ENCODE measurements at places on chromosomes 4 and X.

DNA sequence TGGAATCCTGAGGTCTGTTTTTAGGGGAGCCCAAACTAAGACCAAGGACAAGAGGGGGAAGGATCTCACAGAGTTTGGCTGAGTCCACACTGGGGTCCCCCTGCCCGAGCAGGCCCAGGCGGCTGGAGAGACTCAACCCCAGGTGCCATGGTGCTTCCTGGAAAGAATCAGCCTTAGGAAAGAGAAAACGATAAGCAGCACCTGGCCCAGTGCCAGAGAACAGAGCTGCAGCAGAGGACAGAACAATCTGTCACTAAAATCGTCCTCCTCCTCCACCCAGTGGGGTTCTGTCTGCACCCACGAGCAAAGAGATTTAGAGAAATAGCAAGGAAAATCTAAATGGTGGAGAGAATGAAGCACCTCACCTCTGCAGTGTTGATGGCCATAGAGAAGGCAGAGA lies 470.5 kb downstream of the BCOR start:
- DNase-seq, result no peak

- DNase-seq, result no peak
Observed at GRCh38 chr4:127782025-127782274, 172 bp upstream of the HSPA4L start.

DNA sequence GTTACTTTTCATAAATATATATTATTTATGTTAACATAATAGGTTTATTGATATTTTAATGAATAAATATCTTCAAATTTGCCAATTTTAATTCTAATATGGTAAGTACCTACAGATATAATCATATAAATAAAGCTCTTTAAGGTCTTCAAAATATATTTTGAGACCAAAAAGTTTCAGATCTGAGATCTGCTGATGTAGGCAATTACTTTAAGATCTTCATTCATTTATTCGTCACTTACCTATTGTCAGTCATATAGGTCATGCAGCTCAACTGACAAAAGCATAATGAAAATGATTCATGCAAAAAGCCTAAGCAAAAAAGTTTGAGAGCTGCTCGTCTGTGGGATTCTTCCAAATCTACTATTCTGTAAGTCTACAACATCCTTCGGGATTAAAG lies 64.8 kb downstream of the AFAP1 start:
- no peak for DNase-seq

GRCh38 chr4:163878336-163879121 lies 384.0 kb downstream of the TMA16 start:
- no peak for DNase-seq

DNA sequence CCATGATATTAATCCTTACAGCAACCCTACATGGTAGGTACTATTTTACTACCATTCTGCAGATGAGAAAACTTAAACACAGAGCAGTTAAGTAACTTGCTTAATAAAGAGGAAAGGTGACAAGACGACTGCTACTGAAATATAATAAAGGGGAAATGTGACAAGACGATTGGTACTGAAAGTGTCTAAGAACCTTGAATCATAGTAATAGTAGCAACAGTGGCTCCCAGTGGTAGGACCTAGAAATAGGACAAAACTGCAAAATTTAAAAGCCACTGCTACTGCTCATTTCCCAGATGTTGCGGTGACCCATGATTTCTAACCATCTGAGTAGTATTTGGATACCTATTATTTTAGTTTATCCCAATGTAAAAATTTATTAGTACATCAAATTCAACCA lies 89.5 kb downstream of the TASL start:
- no peak for DNase-seq

DNA sequence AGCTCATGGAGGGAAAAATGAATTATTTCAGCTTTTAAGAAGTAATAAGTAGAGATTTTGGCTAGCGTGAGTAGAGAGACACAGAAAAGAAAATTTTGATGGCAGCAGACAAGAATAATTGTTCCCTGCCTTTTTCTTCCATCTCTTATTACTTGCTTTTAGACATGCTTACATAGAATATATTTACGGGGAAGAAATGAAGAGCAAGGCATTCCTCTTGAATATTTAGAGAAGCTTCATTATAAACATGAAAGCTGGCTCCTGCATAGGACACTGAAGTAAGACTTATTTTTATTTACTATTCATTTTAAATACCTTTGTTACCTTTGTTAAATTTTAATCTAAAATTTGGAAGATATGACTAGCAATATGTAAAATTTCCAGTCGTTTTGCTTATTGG lies 32.2 kb downstream of the DCK start:
- DNase-seq, result no peak

GRCh38 chr4:86927843-86928395 lies 6.9 kb upstream of the AFF1 start:
- DNase-seq, result no peak

DNA sequence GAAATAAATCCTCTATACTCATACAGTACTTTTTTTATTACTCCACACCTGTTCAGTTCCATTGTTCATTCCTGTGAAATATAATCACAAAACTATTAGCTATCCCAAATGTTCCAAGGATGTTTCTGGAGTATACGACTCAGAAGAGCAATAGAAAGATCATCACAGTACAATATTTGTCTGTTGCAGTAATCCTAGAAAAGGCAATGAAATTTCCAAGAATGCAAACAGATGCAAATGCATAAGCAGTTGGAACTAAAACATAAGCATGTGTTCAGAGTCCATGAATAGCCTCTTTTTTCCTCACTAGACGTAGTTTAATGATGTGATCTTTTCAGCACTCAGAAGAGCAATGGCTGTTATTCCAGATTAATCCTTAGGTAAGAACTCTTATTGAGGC lies 55.2 kb downstream of the RTL3 start:
- DNase-seq, result no peak

- no peak for DNase-seq
Observed at GRCh38 chr4:150495550-150495949, 86.4 kb upstream of the MAB21L2 start.

DNA sequence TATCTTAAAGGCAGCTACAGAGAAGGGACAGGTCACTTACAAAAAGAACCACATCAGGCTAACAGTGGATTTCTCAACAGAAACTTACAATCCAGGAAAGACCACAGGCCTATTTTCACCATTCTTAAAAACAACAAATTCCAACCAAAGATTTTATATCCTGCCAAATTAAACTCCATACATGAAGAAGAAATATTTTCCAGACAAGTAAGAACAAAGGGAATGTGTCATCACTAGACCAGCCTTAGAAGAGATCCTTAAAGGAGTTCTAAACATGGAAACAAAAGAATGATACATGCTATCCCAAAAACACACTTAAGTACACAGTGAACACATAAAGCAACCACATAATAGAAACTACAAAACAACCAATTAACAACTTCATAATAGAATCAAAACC lies 105.6 kb downstream of the ANXA10 start:
- DNase-seq, result no peak

DNA sequence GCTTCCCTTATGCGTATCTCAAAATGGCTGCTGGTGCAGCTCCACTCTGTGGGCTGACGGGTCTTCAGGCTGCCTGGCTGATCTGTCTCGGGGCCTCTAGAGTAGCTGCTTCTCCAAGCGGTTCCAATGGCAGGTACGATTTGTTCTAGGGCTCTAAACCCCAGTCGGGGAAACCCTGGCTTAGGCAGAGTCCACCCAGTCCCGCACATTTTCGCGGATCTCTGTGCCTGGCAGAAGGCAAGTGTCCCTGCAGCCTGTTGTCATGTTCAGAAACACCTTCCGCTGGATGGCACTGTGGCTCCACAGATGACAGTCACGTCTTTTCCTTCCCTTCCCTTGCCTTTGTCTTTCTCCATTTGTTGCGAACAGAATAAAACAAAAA lies 54.4 kb downstream of the NBDY start:
- DNase-seq, result no peak

GRCh38 chr4:107035819-107036583 lies at the start of gene DKK2:
Gene DKK2, minus strand, starts transcription at chr4:107036313. Its CDS starts 722 bp downstream, at chr4:107035591.
- DNase-seq, result no peak

DNA sequence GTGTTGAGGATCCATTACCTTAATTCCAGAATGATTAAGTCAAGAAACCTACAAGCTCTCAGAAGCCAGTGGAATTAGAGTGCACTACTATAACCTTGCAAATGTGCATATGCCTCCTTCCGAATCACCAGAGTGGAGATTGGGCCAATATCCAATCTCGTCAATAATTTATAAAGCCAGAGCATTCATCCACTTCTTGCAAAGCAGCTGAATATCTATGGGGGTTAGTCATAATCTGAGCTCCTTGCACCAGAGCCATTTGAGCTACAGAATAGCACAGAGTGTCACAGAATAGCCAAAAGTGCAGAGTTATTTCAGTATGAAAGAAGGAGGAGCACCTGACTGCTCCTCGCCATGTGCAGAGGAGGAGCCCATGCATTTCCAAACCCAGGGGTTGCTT lies 69.2 kb upstream of the MTM1 start:
- no peak for DNase-seq

- DNase-seq, result no peak
Observed at GRCh38 chr4:22192084-22192511, 243.5 kb upstream of the KCNIP4 start.

DNA sequence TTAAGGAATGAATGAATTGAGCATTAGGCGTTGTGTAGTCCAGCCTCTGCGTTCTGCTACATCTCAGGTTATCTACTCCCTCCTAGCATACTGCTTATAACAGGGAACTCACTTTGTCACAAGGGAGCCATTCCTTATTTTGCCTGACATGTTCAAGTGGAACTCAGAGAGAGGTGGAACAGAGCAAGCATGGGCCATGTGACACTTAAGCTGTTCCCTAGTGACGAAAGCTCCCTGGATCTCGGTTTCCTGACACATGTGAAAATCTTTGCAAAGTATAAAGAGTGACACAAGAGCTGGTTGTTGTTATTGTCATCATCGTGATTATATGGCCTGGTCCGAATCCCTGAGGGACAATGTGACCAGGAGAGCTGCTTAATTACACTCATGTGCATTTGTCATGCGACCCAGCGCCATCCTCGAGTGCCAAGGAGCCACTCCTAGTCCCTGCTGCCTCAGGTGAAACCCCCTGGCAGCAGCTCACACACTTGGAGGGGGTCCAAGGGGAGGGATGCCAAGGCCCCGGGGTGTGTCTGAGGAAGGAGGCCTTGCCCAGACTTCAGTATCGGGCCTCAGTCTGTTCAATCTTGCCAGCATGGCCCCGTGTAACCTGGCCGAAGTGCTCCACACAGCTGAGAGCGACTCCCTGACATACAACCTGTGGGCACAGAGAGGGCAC lies 98.5 kb upstream of the MAP3K15 start:
- DNase-seq, result no peak

All from vagina (tissue), 2 donors.